Aortic smooth muscle cell (primary cell): ENCODE measurements at places on chromosomes 5 and 9. TPM values are rescaled to one million over a fixed set of nuclear protein-coding genes. Genes with fewer than 3 reads are reported as not detected.

The GABRP gene
- not detected in 2 replicates for total RNA-seq

The TRIM23 gene
- 33.4 and 34.1 TPM in 2 replicates for total RNA-seq

The ANKRD31 gene
- 0.06 and 0.13 TPM in 2 replicates for total RNA-seq

The SH3RF2 gene
- 1.8 and 2.3 TPM in 2 replicates for total RNA-seq

The DIPK1B gene
- 1.4 and 2.6 TPM in 2 replicates for total RNA-seq

The CTSV gene
- 0.26 and 0.37 TPM in 2 replicates for total RNA-seq

The FBXW5 gene
- 144 and 185 TPM in 2 replicates for total RNA-seq

The RNF224 gene
- 0.12 and 0.13 TPM in 2 replicates for total RNA-seq
